Activated naive CD4-positive, alpha-beta T cell treated with anti-CD3 and anti-CD28 coated beads for 36 hours (primary cell): ENCODE measurements at places on chromosomes 11 and 22. TPM values are rescaled to one million over a fixed set of nuclear protein-coding genes. Genes with fewer than 3 reads are reported as not detected.

DNA sequence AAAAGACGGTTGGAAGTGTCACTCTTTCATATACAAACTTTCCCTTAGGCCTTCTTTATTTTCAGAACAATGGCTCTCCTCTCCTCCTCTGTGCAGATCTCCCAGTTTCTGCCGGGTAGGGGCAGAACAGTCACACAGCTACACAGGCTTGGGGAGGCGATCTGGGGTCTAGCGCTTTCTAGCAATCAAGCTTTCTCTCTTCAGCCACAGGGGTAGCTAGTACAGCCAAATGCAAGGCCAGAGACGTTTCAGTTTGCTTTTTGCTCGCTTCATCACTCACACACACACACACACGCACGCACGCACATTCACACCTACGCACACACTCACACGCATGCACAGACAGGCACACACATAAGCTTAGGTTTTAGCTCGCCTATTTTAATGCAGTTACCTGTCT, 104.3 kb downstream of the SPATA19 start:
- no peak for DNase-seq

- no peak for DNase-seq
These were observed 445.6 kb downstream of the TBC1D22A start for GRCh38 chr22:47207846-47208554.

DNA sequence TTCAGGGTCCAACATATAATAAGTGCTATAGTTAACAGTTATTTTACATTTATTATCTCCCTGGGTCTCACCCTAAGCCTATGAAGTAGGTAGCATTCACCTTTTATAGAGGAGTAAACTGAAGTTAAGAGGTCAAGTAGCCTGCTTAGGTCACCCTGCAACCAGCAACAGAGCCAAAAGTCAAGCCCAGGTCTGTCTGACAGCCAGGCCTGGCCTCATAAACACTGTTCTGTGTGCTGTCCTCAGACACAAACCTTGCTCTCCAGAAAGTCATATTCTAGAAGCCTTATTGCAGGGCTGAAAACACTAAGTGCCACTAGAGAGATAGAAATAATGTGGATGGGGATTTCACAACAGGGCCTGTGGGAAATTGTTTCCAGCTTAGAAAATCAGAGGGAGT, 59.3 kb downstream of the BDNF start:
- DNase-seq, result no peak

PDGFB gene
- 3.9 TPM for total RNA-seq
